Activated T-cell treated with anti-CD3 and anti-CD28 coated beads, Interleukin-2, amount 50 U/mL, for 4 hours (primary cell): ENCODE measurements at places on chromosomes 4 and X. TPM values are rescaled to one million over a fixed set of nuclear protein-coding genes. Genes with fewer than 3 reads are reported as not detected.

- DNase-seq = peak; percentile 19
Measured at GRCh38 chrX:151396042-151396824, 773 bp upstream of the VMA21 start.

DNA sequence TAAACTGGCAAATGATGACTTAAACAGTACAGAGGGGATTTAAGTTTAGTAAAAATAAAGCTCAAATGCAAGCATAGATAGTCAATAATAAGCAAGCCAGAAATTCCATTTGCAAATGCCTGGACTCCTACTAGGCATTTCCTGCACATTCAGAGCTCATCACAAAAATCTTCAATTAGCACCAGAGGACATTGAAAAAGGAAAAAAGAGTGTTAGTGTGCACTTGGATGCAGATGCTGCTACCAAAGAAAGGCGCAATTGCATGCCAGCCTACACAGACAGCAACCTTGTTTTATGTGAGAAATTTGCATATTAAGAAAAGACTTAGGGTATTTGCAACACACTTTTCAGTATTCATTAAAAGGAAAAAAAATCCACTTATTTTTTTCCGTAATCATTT, 282.1 kb downstream of the GRIA2 start:
- no peak for DNase-seq

GRCh38 chrX:45619290-45619689, 418.6 kb upstream of the DIPK2B start:
- no peak for DNase-seq

DNA sequence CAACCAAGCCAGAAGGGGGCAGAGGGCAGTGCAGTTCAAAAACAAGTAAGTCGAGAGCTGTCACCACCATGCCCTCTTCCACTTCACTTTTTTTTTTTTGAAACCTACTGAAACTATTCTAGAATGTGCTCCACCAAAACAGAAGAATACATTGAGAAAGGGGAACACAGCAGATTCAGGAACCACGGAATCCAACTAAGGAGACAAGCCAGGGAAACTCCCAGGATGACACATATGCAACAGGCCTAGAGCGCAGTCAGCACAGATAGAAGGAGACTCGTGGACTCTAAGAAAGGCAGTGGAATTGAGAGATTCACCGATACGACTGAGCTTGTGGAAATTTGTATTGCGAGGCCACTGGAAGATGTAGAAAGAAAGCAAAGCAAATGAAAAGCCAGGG, 66.1 kb downstream of the PHKA2 start:
- DNase-seq = no peak

Gene FRMPD4
- total RNA-seq = not detected

Gene PPEF2
- total RNA-seq = not detected

Gene TEX11
- total RNA-seq = not detected
